ENCODE measurements at places on chromosomes 2 and 18. TPM values are rescaled to one million over a fixed set of nuclear protein-coding genes. Genes with fewer than 3 reads are reported as not detected.
A peak's percentile ranks its signal among the peaks of the same experiment; 100 is the strongest.

DNA sequence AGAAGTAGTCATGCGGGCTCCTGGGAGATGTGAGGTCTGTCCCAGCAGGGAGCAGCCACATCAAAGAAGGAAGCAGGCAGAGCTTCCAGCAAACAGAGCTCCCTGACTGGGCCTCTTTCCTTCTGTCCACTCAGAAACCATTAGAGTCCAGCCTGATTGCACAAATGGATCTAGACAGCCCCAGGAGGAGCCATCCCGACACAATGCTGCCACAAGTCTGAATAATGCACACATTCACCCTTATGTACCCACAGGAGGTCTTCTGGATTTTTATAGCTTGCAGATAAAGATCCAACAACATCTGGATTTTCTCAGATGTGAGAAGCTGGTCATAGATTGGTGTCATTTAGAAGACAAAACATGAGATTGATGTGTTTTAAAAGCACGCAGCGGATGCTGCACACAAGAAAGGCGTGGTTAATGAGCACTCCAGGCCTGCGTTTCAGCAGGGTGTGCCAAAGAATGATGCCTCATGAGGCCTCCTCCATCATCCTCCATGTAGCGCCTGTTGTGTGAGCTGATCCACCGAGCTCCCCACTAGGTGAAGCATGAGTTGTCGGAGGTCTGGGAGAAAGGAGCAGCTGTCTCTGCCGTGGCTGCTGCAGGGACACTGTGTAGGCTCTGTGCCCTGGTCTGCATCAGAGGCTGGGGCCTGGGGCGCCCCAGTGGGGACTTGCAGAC, 60.6 kb downstream of the MTCL1 start:
- H3K27me3 ChIP-seq: no peaks in the 10 kb centered on the region
- no peak overlapping the region for H3K27ac ChIP-seq
- DNase-seq: no peak
- H3K4me1 ChIP-seq: no peaks in the 10 kb centered on the region
- H3K4me3 ChIP-seq: no peak overlapping the region
- no peaks in the 10 kb centered on the region for H3K36me3 ChIP-seq

- no peaks in the 10 kb centered on the region for H3K36me3 ChIP-seq
- H3K27me3 ChIP-seq: no peaks in the 10 kb centered on the region
- no peaks in the 10 kb centered on the region for H3K4me1 ChIP-seq
- DNase-seq: no peak
- H3K4me3 ChIP-seq: no peak overlapping the region
These were observed 245.0 kb upstream of the FN1 start for GRCh38 chr2:215680605-215681598.

GRCh38 chr2:8620611-8621382, 61.1 kb upstream of the ID2 start:
- no peak for DNase-seq
- H3K36me3 ChIP-seq: no peaks in the 10 kb centered on the region
- no peaks in the 10 kb centered on the region for H3K27me3 ChIP-seq
- H3K27ac ChIP-seq: no peak overlapping the region

MARS2 gene
- 1.5 TPM for total RNA-seq

DNA sequence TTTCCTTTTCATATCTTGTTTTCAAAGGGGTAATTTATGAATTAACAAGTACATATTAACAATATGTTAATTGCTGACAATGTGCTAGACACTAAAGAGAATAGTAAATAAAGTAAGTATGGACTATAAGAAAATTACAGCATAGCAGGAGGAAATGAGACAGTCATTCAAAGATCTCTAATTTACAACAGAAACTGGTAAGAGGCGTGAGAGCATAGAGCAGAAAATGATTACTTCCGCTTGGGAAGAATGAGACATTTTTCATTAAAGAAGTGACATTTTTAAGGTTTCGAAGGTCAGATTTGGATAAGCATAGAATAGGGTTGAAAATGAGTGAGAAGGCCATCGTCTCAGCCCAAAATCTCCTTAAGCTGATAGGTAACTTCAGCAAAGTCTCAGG, 184.4 kb upstream of the SESTD1 start:
- H3K4me3 ChIP-seq: no peak overlapping the region
- no peak for DNase-seq
- H3K36me3 ChIP-seq: no peaks in the 10 kb centered on the region
- no peaks in the 10 kb centered on the region for H3K27me3 ChIP-seq

POTEJ gene
- not detected for total RNA-seq

- peaks cover 21% of the 10 kb centered on the region for H3K4me1 ChIP-seq
- no peak overlapping the region for H3K27ac ChIP-seq
- DNase-seq: no peak
- H3K4me3 ChIP-seq: no peak overlapping the region
- no peaks in the 10 kb centered on the region for H3K36me3 ChIP-seq
These were observed 165.2 kb upstream of the FOSL2 start for GRCh38 chr2:28227498-28227897.

GCC2 gene
- total RNA-seq: 46.0 TPM

INHBB gene
- total RNA-seq: 19.4 TPM

- DNase-seq: no peak
- no peak overlapping the region for H3K27ac ChIP-seq
- peaks cover 16% of the 10 kb centered on the region for H3K4me1 ChIP-seq
- no peak overlapping the region for H3K4me3 ChIP-seq
- H3K27me3 ChIP-seq: no peaks in the 10 kb centered on the region
These were observed 66.5 kb downstream of the AGAP1 start for GRCh38 chr2:235560345-235560744.

GPR45 gene
- total RNA-seq: not detected

GRCh38 chr2:161998857-161999256, 75.2 kb downstream of the DPP4 start:
- H3K36me3 ChIP-seq: no peaks in the 10 kb centered on the region
- DNase-seq: no peak
- H3K4me1 ChIP-seq: no peaks in the 10 kb centered on the region
- no peaks in the 10 kb centered on the region for H3K27me3 ChIP-seq
- H3K27ac ChIP-seq: no peak overlapping the region
- no peak overlapping the region for H3K4me3 ChIP-seq

- H3K4me3 ChIP-seq: no peak overlapping the region
- no peak for DNase-seq
- no peaks in the 10 kb centered on the region for H3K36me3 ChIP-seq
- no peak overlapping the region for H3K27ac ChIP-seq
These were observed 84.3 kb downstream of the EFEMP1 start for GRCh38 chr2:55839182-55839819.

DNA sequence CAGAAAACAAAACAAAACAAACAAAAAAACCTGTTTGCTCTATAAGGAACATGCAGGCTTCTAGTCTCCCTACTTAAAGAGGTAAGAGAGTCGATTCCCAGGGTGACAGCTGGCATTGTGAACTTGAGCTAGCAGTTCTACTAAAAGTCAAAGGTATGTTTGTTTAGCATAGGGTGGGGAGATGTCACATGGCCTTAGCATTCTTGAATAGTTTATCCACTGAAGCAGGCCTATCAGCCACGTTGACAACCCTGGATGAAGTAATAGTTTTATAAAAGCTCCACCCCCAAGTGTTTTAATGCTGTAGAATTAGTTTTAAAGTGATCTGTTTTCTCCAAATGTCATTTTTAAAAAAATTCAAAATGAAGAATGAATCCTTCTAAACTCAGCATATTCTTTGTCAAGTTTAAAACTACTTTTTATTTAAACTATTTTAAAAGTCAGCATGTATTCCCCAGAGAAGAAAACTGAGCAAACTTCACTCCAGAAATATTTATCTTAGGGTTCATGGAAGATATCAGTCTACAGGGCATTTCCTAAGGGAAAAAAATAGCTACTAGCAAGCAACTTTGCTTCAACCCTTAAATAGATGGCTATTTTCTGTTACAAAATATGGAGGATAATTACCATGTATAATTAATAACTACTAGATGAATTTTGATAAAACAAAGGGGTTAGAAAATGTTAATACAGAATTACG, 1.7 kb downstream of the MYOM1 start:
- H3K4me3 ChIP-seq: peak overlapping the region; percentile 76
- H3K4me1 ChIP-seq: peaks cover 37% of the 10 kb centered on the region
- no peak for DNase-seq
- H3K36me3 ChIP-seq: peaks cover 8% of the 10 kb centered on the region

DNA sequence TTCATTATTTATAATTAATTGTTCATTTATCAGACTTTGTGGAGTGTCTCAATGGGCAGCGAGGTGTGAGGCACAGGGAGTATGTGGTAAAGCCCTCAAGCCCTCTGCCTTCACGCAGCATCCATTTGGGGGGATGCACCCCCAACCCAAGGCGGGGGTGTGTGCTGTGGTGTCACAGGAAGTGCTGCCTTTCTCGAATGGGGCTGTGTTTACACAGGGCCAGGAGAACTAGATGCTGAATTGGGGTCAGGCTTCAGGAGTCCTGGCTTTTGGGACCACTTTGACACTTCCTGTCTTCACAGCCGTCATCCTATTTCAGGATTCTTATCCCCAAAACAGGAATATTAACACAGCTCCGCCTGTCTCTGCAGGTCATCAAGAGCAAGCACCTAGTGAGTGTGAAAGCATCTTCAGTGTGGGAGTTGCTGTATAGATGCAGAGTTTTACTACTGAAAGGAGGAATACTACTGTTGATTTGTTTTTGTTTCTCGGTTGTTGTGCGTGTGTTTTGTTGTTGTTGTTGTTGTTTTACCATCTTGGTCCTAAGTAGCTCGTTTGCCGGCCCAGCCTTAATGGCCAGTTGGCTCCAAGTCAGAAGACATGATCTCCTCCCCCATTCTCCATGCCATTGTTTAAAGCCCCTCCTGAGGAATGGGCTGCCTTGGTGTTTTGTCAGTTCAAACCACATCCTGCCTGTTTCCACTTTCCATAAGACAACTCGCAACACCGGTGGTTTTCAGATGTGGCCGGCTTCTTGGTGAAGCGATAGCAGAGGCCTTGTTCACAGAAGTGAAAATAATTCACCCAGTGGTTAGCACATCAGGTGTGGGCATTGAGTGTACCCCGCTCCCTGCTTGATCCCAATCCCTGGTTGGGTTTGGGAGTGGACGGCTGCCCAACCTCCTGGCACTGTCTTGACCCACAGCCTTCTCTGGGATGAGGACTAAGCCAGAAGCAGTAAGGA, 221.3 kb downstream of the BCL2 start:
- DNase-seq: no peak
- no peak overlapping the region for H3K4me3 ChIP-seq
- H3K36me3 ChIP-seq: no peaks in the 10 kb centered on the region
- no peaks in the 10 kb centered on the region for H3K4me1 ChIP-seq
- H3K27me3 ChIP-seq: peaks cover 6% of the 10 kb centered on the region

DNA sequence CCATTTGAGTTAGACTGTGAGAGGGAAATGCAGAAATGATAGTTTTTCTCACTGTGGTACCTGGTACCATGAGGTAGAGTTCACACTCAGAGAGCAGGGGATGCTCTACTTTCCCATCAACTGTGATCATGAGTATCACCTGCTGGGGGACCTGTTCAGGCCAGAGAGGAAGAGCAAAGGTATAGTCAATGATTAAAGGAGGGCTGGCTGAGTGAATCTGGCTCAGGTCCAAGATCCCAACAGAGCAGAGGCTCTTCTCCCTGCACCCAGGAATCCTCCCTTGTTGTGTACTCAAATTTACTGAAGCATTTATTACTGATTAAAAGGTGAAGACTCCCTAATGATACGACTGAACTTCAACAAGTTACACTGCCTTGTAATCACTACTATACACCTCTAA, 104.6 kb upstream of the CHRNA1 start:
- H3K27me3 ChIP-seq: no peaks in the 10 kb centered on the region
- no peak for DNase-seq
- no peaks in the 10 kb centered on the region for H3K36me3 ChIP-seq
- no peak overlapping the region for H3K27ac ChIP-seq

DNA sequence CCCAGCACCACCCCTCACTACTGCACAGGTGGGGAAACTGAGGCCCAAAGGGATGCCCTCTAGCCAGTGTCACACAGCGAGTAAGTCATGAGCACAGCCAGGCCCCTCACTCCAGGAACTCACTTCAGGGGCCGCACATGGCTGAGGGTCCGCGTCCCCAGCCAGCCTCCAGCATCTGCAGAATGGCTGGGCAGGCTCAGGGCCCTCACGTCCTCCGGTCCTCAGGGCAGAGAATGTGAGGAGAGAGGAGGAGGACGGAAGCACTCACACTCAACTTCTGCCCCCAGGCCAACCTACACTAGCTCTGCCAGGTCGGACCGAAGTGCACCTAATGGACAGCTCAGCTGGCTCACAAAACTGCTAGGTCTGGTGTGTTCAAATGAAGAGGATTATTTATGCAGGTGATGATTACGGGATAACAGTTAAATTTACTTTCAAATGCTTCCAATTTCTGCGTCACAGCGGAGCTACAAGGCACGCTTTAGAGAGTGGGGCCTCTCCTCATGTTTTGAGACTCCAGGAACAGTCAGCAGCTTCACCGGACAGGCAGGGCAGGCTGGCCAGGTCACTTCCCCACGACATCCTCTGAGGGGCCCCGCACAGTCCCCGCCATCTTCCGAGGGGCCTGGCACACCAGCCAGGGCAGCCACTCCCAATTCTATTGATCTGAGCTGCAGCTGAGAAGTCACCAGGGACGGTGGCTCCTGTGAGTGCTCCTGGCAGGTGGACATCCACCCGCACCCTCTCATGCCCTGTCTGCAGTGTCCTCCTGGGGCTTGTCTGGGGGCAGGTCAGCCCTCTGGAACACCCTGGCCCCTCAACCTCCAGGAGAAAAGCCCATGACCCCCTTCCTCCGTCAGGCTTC, 26.5 kb downstream of the KIF1A start:
- no peaks in the 10 kb centered on the region for H3K27me3 ChIP-seq
- no peaks in the 10 kb centered on the region for H3K4me1 ChIP-seq
- no peak overlapping the region for H3K27ac ChIP-seq
- H3K4me3 ChIP-seq: no peak overlapping the region

- H3K27me3 ChIP-seq: no peaks in the 10 kb centered on the region
- no peaks in the 10 kb centered on the region for H3K4me1 ChIP-seq
- no peak overlapping the region for H3K4me3 ChIP-seq
These were observed 386.4 kb upstream of the CYRIA start for GRCh38 chr2:17052001-17052400.

DNA sequence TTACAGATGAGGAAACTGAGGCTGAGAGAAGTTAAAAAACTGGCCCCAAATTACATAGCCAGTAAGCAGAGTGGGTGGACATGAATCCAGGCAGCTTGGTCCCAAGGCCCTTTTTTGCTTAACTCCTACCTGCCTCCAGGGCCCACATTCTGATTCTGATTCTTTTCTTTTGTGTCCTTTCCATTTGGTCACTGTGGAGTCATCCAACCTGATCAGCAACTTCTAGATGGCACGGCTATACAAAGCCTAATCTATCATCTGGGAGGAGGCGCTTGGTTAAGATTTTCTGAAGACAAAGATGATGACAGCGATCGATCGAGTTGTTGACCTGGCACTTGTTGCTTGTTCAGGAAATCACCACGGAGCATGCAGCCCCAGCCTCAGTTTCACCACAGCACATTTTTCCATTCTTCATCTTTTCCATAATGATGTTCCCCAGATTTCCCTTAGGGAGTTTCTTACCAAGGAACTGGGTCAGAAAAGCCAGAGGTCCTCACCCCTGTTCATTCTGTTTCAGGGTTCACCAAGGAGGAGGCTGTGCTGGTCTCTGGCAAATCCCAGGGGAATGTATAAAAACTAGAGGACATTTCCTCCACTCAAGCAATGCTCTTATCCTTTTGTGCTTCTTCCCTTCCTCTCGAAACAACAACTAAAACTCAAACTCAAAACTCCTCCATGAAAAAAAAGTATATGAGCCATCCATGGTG, 6.9 kb upstream of the IGFBP2 start:
- DNase-seq: no peak
- no peaks in the 10 kb centered on the region for H3K36me3 ChIP-seq
- H3K27ac ChIP-seq: no peak overlapping the region
- H3K4me3 ChIP-seq: no peak overlapping the region

FASTKD2 gene
- 32.6 TPM for total RNA-seq

- no peaks in the 10 kb centered on the region for H3K36me3 ChIP-seq
- H3K27ac ChIP-seq: no peak overlapping the region
- H3K4me3 ChIP-seq: peak overlapping the region; percentile 80
- H3K27me3 ChIP-seq: no peaks in the 10 kb centered on the region
- DNase-seq: no peak
These were observed 1.7 kb upstream of the POU3F3 start for GRCh38 chr2:104852090-104852666.

LOXHD1 gene
- total RNA-seq: 5.5 TPM

CCL20 gene
- total RNA-seq: 12.1 TPM

All from thoracic aorta (tissue), 2 donors.